ENCODE measurements at places on chromosomes 2 and 18.

DNA sequence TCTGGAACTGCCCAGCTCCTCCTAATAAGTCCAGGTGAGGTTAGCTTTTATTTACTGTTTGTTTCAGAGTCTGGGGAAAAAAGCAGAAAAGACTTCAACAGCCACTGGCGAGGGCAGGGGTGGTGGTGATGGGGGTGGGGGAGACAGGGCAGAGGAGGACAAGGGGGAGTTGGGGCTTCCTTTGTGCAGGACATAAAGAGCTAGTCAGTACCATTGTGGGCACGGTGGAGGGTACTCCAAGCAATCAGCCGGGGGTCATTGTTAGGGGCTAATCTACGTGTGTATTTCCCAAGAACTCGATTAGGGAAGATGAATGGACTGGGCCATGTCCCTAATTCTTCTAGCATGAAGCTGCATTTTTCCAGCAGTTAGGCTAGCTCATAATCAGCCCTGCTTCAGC lies 2.8 kb upstream of the RAX start:
- no peak for DNase-seq
- peaks cover 67% of the 10 kb centered on the region for H3K27me3 ChIP-seq
- H3K36me3 ChIP-seq: no peaks in the 10 kb centered on the region
- H3K27ac ChIP-seq: no peak overlapping the region
- H3K4me1 ChIP-seq: no peaks in the 10 kb centered on the region
- no peak overlapping the region for H3K4me3 ChIP-seq

- DNase-seq: no peak
- no peaks in the 10 kb centered on the region for H3K36me3 ChIP-seq
- no peaks in the 10 kb centered on the region for H3K4me1 ChIP-seq
- no peaks in the 10 kb centered on the region for H3K27me3 ChIP-seq
- no peak overlapping the region for H3K27ac ChIP-seq
- H3K4me3 ChIP-seq: no peak overlapping the region
These were observed 90.1 kb upstream of the COL3A1 start for GRCh38 chr2:188884046-188884445.

DNA sequence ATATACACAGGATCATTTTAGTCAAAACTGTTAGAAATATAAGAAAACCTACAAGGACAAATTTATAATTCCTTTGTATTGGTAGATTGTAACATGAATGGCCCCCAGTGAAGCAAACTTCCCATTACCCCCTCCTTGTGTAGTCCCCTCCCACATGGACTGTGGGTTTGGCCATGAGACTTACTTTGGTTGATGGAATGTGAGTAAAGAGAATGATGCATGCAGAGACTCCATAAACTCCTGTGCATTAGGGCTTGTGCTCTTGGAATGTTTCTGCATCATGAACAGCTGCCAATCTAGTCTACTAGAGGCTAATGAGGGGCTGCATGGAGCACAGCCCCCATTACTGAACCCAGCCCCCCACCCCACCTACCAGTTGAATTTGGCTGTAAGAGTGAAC lies 8.3 kb upstream of the TGFA start:
- H3K4me3 ChIP-seq: no peak overlapping the region
- no peak overlapping the region for H3K27ac ChIP-seq
- H3K27me3 ChIP-seq: no peaks in the 10 kb centered on the region
- no peaks in the 10 kb centered on the region for H3K36me3 ChIP-seq

DNA sequence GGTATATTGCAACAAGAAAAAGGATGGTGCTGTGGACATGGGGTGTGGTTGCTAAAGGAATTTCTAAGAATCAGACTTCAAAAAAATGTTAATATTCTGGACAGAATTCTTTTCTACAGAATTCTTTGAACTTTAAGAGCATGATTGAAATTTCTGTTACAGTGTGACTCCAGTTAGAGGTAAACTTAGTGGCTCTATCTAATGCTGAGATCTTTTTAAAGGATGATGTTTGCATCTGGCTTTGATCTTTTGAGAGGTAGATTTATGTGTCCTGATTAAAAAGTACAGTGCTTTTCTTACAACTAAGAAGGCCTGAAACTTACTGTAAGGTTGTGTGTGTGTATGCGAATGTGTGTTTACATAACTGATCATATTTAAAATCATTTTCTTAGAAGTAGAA lies 25.4 kb downstream of the NCK2 start:
- no peaks in the 10 kb centered on the region for H3K36me3 ChIP-seq
- H3K4me1 ChIP-seq: peaks cover 13% of the 10 kb centered on the region
- no peak overlapping the region for H3K4me3 ChIP-seq
- H3K27ac ChIP-seq: no peak overlapping the region

GRCh38 chr18:49137093-49137492 lies 186.3 kb upstream of the SMAD7 start:
- H3K27me3 ChIP-seq: no peaks in the 10 kb centered on the region
- H3K4me3 ChIP-seq: no peak overlapping the region
- no peak overlapping the region for H3K27ac ChIP-seq
- no peaks in the 10 kb centered on the region for H3K4me1 ChIP-seq
- no peak for DNase-seq

DNA sequence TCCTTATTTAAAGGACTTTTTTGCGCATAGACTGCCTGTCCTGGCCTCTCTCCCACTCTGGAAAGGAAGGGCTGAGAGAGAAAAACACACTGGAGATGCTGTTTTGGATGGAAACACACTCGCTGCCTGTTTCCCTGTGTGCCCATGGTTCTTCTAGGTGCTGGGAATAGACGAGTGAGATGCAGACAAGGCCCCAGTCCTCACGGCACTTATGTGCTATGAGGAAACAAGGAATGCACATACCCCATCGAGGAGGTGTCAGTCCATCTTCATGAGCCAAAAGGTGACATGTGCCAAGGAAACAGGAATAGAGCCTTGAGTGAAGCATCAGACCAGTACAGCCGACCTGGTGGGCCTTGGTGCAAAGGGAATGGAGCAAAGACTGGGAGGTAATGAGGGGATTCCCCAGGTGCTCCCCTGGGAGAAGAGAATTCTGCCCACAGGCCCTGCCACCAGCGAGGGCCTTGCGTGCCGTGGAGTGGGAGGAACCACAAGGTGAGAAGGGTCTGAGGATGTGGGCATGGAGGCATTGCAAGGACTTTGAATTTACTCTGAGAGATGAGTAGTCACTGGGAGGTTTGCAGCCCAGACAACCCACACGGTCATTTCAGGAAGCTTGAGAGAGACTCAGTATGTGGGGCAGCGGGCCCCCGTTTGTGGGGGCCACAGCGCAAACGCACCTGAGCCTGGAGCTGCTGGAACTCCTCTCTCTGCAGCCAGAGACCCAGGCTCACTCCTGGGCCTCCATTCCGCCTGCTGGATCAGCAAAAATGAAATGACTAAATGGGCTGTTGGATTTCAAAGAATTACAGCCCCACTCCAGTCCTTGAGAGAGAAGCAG lies 197.5 kb upstream of the COPS8 start:
- H3K36me3 ChIP-seq: no peaks in the 10 kb centered on the region
- no peaks in the 10 kb centered on the region for H3K27me3 ChIP-seq
- H3K27ac ChIP-seq: peak overlapping the region; percentile 30
- H3K4me3 ChIP-seq: no peak overlapping the region
- no peaks in the 10 kb centered on the region for H3K4me1 ChIP-seq
- DNase-seq: no peak

- no peaks in the 10 kb centered on the region for H3K4me1 ChIP-seq
- no peak overlapping the region for H3K27ac ChIP-seq
- H3K36me3 ChIP-seq: no peaks in the 10 kb centered on the region
- H3K27me3 ChIP-seq: no peaks in the 10 kb centered on the region
These were observed 23.0 kb downstream of the MALT1 start for GRCh38 chr18:58694221-58694620.

DNA sequence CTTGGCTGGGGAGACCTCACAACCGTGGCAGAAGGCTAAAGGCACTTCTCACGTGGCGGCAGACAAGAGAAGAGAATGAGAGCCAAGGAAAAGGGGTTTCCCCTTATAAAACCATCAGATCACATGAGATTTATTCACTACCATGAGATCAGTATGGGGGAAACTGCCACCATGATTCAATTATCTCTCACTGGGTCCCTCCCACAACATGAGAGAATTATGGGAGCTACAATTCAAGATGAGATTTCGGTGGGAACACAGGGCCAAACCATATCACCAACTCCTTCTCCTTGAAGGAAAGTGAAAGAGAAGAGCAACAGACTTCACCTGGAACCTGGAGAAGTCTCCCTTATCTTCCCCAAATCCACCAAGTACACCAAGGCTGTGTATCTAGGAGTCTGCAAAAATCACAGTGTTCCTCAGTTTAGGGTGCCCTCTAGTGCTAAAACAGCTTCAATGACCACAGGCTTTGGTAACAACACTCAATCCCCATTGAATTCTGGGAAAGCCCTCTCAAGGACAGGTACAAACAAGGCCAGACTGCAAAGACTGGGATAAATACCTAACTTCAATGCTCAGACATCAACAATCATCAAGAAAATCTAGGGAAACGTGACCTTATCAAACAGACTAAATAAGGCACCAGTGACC lies 148.8 kb upstream of the SRD5A2 start:
- DNase-seq: no peak
- no peak overlapping the region for H3K4me3 ChIP-seq
- H3K27me3 ChIP-seq: no peaks in the 10 kb centered on the region

DNA sequence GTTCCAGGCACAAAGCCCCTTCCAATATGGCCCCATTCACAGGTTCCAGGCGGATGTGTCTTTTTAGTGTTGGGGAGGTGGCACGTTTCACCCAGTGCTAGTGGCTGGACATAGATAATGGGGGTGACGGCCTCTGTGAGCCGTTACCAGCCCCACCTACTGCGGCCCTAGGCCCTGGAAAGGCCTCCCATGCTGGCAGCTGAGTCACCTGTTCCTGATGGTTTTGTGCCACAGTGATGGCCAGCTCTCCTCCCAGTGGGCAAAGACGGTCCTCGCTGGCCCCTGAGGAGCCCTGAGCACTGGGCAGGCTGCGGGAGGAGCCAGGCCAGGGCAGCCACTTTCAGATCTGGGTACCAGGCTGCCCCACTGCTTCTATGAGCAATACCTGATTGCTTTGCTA lies 40.0 kb upstream of the GPC1 start:
- H3K36me3 ChIP-seq: no peaks in the 10 kb centered on the region
- no peak overlapping the region for H3K4me3 ChIP-seq
- H3K27me3 ChIP-seq: no peaks in the 10 kb centered on the region
- H3K27ac ChIP-seq: no peak overlapping the region
- DNase-seq: peak; percentile 10
- no peaks in the 10 kb centered on the region for H3K4me1 ChIP-seq

- no peak overlapping the region for H3K4me3 ChIP-seq
- peaks cover 44% of the 10 kb centered on the region for H3K36me3 ChIP-seq
- H3K27me3 ChIP-seq: no peaks in the 10 kb centered on the region
- no peaks in the 10 kb centered on the region for H3K4me1 ChIP-seq
- H3K27ac ChIP-seq: no peak overlapping the region
These were observed 58.6 kb downstream of the LPIN1 start for GRCh38 chr2:11805024-11805423.

- H3K27ac ChIP-seq: peak overlapping the region; percentile 38
- peaks cover 17% of the 10 kb centered on the region for H3K4me1 ChIP-seq
- no peak for DNase-seq
- H3K36me3 ChIP-seq: no peaks in the 10 kb centered on the region
- no peaks in the 10 kb centered on the region for H3K27me3 ChIP-seq
- no peak overlapping the region for H3K4me3 ChIP-seq
These were observed 3.8 kb downstream of the PROM2 start for GRCh38 chr2:95278051-95278471.

DNA sequence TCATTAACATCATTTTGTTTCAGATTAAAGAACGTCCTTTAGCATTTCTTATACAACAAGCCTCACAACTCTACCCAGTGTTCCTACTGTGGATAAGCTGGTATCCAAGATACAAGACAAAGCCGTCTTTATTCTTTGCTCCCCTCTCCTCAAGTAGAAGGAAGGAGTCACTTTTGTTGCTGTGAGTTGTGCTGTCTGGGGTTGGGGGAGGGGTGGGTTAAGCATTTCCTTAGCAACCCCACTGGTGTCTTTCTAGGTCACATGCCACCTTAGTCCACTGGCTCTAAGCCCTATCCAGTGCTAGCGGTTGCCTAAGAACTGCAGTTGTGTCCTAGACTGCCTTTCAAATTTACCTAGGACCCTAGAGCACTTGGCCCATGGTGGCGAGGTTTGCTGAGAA lies 155.6 kb upstream of the PIEZO2 start:
- no peak for DNase-seq
- no peak overlapping the region for H3K27ac ChIP-seq
- no peak overlapping the region for H3K4me3 ChIP-seq

- H3K4me3 ChIP-seq: no peak overlapping the region
- no peaks in the 10 kb centered on the region for H3K27me3 ChIP-seq
- peak; percentile 61 for DNase-seq
- no peak overlapping the region for H3K27ac ChIP-seq
- H3K36me3 ChIP-seq: no peaks in the 10 kb centered on the region
- peaks cover 2% of the 10 kb centered on the region for H3K4me1 ChIP-seq
These were observed 39.7 kb downstream of the HPCAL1 start for GRCh38 chr2:10342245-10342951.

DNA sequence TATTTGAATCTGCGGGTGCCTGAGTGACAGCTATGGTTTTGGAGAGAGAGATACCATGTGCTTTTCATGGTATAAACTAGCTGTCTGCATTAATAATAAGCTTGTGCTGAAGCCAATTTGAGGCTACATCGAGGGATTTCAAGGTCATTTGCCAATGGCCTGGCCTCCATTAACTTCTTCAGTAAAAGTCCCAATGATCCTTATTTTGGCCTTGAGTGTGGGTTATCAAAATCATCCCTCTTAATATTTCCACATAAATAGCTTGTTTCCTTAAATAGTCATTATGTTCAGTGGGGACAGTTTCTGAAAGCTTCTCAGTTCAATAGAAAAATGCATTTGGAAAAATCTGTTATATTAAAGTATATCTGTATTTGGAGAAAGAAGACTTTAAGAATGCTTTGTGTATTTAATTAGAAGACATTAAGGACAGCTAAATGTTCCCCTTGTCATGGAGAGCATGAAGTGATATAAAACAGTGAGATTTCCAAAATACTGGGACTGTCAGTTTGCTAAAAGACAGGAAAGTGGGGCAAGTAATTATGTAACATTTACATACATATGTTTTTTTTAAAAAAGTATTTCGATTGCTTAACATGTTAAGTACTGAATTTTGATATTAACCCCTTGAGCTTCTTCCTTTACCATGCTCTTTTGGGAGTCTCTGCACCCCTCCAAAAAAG lies 355.5 kb upstream of the ZEB2 start:
- no peak overlapping the region for H3K4me3 ChIP-seq
- H3K36me3 ChIP-seq: no peaks in the 10 kb centered on the region
- no peak overlapping the region for H3K27ac ChIP-seq
- H3K27me3 ChIP-seq: no peaks in the 10 kb centered on the region

- DNase-seq: no peak
- no peak overlapping the region for H3K27ac ChIP-seq
- no peaks in the 10 kb centered on the region for H3K36me3 ChIP-seq
- H3K4me1 ChIP-seq: no peaks in the 10 kb centered on the region
These were observed 209.3 kb upstream of the NCKAP5 start for GRCh38 chr2:133777574-133777960.

Measured in kidney (tissue), 22 donors.